ENCODE measurements at places on chromosomes 7 and 10.

- no peak for DNase-seq
These were observed 150.4 kb downstream of the ETV1 start for GRCh38 chr7:13839063-13839462.

- no peak for DNase-seq
These were observed 442.8 kb downstream of the PLXNA4 start for GRCh38 chr7:132133501-132133900.

GRCh38 chr7:32762925-32763293 lies 128.7 kb downstream of the KBTBD2 start:
- DNase-seq: no peak

- DNase-seq: no peak
These were observed 4.0 kb downstream of the BAMBI start for GRCh38 chr10:28681291-28681763.

DNA sequence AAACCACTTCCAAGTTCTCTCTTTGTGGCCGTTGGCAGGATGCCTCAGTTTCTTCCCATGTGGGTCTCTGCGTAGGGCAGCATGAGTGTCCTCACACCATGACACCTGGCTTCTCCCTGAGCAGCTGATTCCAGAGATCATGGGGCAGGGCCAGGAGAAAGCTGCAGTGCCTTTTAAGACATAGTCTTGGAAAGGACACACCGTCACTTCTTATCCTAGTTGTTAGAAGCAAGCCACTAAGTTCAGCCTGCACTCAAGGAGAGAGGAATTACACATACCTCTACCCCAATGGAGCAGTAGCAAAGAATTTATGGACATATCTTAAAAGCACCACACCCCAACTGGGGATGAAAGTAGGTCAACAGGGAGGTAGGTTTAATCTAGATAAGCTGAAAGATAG lies 16.4 kb downstream of the NODAL start:
- DNase-seq: no peak

Data from H54 (cell line).